Stimulated activated CD8-positive, alpha-beta memory T cell treated with anti-CD3 and anti-CD28 coated beads, Interleukin-4, amount 100 ng/mL, for 24 hours (primary cell): ENCODE measurements at places on chromosomes 7 and 10.

GRCh38 chr10:124225029-124225466, 131.7 kb upstream of the CHST15 start:
- DNase-seq = no peak

GRCh38 chr7:1853986-1854865, 184.1 kb downstream of the ELFN1 start:
- DNase-seq = no peak

DNA sequence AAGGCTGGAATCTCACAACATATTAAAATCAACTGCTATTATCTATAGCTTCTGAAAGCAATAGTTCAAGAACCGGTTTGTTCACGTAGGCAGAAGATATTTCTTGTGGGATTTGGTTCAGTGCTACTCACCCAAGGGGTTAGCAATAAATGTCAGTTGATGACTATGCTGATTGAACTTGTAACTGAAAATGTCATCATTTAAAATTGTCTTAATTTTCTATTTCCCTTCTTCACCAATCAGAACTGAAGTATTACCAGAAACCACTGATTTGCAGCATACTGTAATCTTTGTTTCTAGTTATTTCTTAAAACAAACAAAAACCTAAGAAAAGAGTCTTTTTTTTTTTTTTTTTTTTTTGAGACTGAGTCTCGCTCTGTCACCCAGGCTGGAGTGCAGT, 46.1 kb downstream of the CPEB3 start:
- no peak for DNase-seq

- no peak for DNase-seq
Measured at GRCh38 chr7:17546592-17546991, 248.1 kb downstream of the AHR start.

- DNase-seq = no peak
Measured at GRCh38 chr7:7582596-7582995, 15.9 kb downstream of the MIOS start.

- no peak for DNase-seq
Measured at GRCh38 chr10:10007957-10008356, 1009.7 kb upstream of the CELF2 start.

DNA sequence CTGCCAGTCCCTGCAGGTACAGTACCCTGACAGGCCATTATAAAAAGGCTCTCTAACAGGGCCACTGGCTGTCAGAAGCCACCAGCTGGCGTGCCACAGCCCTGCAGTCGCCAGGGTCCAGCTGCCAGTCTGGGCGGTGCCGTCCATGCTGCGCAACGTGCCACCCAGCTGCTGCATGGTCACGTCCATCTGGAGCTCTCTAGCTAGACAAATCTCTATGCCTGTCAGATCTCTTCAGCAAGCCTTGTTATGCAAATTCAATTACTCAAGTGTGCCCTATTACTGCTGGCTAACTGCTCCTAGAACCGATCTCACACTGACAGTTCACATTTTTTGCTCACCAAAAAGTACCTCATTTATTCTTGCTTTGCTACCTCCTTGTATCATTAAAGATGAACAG, 75.9 kb downstream of the HIBADH start:
- DNase-seq = no peak

DNA sequence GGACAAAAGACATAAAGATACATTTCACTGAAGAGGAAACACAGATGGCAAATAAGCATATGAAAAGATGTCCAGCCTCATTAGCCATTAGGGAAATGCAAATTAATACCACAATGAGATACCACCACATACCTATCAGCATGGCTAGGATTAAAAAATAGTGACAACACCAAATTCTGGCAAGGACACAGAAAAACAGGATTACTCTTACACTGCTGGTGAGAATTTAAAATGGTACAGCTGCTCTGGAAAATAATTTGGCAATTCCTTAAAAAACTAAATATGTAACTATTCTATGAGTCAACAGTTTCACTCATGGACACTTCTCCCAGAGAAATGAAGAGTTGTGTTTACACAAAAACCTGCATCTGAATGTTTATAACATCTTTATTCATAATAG, 121.1 kb downstream of the C10orf90 start:
- no peak for DNase-seq

DNA sequence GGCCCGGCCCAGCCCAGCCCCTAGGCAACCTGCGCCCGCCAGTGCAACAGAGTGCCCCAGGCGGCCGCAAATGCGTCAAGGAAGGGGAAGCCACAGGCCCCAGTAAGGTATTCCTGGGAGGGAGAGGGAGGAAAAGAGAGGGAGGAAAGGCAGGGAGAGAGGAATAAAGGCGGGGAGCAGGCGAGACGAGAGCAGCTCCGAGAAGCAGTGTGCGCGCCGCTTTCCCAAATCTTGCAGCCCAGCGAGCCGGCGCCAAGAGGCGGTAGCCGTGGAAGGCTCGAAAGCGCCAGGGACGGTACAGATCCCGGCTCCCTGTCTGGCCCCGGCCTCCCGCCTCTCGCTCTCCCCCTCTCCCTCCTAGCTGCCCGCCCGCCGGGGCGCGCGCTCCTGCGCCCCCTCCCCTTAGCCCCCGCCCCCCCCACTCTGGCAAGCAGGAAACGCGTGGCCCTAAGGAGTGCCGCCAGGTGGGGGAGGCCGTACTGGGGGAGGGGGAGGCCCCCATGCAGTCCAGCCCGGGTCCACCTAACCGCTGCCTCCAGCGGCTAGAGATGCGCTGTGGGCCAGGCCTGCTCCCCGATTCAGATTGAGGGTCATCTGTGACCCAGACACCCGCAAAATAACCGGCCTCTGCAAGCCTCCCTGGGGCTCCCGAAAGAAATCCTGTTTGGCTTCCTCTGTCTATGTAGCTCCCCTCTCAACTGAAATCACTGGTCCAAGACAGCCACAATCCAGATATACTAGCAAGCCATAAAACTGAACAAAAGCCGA, 4.3 kb downstream of the HOXA10 start:
- no peak for DNase-seq

GRCh38 chr10:104038958-104039752, 46.5 kb downstream of the COL17A1 start:
- DNase-seq = no peak

GRCh38 chr10:27192284-27192683, 37.1 kb downstream of the MASTL start:
- no peak for DNase-seq

DNA sequence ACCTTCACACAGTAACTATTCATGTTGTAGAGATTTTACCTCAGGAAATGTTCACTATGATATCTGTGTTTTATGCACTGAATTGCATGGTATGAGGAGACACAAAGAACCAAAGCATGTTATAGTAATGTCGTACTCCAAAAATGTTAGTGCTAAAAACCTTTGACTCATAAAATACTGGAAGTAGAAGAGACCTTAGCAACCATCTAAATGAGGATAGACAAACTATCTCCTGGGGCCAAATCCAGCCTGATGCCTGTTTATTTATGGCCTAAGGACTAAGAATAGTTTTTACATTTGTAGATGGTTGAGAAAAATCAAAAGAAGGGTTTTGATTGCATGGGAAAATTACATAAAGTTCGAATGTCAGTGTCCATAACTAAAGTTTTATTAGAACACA, 535.1 kb downstream of the INHBA start:
- DNase-seq = no peak

DNA sequence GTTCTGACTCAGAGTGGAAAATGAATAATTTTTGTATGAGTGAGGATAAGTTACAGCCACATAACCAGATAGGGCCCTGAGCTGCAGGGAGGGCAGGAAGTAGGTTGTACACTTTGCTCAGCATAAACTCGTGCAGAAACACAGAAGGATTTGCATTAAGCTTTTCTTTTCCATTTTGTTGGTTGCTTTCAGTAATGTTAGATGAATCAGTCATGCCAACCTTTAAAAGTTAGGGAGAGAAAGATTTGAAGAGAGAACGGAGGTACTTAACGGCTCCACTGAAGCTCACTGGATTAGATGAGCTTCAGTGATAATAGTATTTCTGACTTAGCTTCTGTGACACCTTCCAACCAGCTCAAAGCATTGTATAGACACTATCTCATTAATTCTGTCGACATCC, 348.1 kb downstream of the GATA3 start:
- no peak for DNase-seq

DNA sequence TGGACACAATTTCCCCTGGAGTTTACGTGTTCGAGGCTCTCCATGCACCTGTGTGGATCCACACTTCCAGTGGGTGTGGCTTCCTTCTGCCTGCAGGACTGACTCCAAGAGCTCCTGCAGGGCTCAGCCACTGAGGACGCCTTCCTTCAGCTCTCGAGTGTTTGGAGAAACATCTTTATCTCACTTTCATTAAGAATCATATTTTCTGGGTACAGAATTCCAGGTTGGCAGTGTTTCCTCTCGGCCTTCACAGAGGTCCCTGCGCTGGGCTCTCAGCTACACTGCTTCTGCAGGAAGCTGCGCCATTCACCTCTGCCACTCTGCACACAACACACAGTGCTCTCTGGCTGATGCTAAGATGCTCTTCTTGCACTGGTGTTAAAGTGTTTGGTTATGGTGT, 69.9 kb upstream of the NKX6-2 start:
- no peak for DNase-seq

DNA sequence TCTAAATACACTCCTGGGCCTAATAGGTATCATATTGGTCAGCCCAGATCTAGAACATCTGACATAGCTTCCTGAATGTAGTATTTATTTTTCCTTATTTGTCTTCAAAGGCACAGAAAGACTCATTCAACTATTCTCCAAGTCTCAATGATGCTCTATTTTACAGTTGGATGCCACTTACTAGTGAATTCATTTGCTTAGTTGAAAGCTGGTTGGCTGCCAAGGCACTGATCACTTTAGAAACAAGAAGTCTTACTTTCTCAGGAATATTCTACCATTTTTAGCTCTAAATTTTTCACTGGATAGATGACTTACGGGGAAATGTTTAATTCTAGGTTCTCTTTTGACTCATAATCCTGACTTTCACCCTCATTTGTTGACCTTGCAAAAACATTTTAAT, 863.4 kb downstream of the SORCS1 start:
- no peak for DNase-seq

DNA sequence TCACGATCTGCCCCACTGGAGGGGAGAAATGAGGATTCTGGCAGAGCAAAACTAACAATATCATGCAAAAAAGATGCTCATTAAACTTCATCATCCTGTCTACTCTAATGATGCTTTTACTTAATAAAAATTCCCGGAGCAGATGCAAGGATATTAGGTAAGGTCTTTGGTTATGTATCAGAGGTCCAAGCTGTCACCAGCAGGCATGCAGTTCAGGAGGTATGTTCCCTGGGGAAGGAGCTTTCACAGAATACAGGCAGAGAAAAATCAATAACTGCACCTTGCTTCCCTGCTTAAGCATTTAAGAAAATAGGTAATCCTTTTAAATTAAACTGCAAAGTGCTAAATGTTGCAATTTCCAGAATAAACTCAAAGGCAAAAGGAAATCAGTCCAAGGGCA, 81.6 kb upstream of the C1QL3 start:
- DNase-seq = no peak

- DNase-seq = peak; percentile 16
Measured at GRCh38 chr7:30682212-30683083, at the start of gene CRHR2. Gene CRHR2 (minus strand): TSS chr7:30682456. CDS start chr7:30682280, 176 bp downstream.

DNA sequence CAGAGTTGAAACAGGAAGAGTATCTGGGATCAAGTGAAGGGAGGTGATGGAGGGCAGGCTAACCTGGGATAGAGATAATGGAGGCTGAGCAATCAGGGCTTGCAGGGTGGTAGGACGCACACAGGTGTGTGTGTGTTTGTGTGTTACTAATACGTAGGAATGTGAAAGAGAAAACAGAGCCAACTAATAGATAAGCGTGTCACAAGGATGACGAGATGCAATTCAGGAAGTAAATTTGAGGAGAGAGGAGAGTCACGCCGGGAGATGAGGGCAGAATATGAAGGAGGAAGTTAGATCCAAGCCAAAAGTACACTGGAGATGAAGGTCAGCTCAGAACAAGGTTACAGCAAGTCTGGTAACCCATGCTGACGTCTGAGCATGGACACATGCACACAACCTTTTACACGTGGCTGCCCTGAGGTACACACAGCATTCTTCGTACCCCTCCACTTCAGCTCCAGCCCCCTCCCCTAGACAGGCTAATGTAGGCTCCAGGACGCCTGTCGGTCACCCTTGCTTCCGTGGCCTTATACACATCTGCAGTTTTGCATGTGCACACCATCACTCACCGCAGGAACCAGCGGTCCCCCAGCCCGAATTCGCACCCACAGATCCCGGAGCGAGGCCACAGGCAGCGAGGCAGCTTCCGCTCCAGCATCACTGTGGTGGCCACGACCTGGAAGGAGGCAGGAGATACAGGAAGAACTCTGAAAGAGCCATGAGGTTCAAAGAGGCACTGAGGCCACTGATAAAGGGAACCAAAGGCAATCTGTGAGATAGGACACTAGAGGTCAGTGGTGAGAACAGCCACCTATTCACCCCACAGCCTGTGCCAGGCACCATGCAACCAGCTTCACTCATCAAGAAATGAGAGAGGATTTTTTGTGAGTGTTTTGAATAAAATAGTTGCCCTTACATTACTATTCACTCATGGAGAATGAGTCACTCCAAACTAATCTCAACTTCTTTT, 23.7 kb upstream of the TRPV6 start:
- DNase-seq = no peak

GRCh38 chr7:12670743-12671520, 16.5 kb upstream of the ARL4A start:
- no peak for DNase-seq

DNA sequence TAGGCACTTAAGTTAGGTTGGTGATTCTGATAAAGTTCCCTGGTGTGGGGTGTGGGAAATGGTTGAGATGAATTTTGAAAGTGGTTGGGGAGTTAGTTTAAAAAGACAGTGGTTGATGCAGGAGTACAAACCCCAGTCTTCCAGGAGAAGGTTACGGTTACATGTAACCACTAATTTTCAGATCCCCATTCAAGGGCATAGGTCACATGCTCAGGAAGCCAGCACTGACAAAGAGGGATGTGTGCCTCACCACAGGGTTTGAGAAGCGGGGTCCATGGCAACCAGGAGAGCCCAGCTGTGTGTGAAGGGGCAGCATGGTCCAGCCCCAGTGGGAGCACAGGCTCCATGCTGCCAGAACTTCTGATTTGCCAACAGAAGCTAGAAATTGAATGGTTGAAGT, 144.2 kb downstream of the MDFIC start:
- no peak for DNase-seq

DNA sequence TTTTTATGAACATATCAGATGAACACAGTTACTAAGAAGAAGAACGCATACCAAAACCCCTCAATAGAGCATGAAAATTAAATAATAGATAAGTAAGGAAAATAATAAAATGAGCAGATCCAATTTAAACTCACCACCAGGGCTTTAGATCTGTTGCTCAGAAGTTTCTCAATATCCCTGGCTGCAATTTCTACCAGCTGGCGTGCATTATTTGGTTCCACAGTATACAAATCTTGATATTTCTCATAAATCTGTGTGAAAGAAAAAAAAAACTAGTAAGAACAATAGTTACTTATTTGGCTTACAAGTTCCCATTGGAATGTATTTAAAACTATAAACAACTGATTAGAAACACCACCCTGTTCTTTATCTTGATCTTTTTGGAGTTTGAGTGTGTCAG, 108.6 kb downstream of the CACNA2D1 start:
- DNase-seq = no peak
